Fibroblast of the conjunctiva (primary cell): ENCODE measurements at places on chromosomes 6 and 20.

GRCh38 chr20:17969884-17970409, 1.1 kb downstream of the MGME1 start:
- no peak for DNase-seq

DNA sequence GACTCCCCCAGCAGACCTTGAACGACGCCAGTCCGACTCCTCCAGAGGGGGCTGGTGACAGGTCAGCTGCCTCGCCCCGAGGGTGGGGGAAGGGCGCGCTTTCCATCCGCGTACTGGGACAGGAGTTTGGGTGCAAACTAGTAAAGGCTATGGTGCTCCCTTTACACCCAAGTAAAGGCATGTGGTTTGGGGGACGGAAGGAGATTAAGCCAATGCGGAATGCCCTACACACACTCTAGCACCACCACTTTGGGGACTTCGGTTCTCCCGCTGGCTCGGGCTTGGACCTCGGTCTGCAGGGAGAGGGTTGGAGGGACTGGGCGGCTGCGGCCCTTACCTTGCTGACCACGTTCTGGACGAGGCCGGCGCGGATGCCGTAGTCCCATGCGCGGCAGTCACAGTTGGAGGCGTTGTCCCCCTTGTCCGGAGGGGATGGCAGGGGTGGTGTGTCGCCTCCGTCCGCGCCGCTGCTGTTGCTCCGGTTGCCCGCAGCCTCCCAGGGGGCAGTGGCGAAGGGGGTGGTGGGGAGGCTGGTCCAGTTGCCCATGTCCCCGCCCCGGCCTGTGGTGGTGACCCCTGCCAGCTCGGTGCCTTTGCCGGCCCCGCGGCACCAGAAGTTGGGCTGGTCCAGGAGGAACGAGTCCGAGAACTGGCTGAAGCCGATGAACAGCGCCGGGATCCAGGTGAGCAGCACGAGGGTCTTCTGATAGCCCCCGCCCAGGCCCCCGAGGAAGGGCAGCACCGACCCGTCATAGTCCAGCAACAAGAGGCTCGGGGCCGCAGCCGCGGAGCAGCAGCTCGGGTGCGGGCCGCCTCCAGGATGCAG, 1.1 kb downstream of the SLC22A23 start:
- DNase-seq: no peak

GRCh38 chr6:169968541-169969270, 217.3 kb downstream of the ERMARD start:
- no peak for DNase-seq

DNA sequence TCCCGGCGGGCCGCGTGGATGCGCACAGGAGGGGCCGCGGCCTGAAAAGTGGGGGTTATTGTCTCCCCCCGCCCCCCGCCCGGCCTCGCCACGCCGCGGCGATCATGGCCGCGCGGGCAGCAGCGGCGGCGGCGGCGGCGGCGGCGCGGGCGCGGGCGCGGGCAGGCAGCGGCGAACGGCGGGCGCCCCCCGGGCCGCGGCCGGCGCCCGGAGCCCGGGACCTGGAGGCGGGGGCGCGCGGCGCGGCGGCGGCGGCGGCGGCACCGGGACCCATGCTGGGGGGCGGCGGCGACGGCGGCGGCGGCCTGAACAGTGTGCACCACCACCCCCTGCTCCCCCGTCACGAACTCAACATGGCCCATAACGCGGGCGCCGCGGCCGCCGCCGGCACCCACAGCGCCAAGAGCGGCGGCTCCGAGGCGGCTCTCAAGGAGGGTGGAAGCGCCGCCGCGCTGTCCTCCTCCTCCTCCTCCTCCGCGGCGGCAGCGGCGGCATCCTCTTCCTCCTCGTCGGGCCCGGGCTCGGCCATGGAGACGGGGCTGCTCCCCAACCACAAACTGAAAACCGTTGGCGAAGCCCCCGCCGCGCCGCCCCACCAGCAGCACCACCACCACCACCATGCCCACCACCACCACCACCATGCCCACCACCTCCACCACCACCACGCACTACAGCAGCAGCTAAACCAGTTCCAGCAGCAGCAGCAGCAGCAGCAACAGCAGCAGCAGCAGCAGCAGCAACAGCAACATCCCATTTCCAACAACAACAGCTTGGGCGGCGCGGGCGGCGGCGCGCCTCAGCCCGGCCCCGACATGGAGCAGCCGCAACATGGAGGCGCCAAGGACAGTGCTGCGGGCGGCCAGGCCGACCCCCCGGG, 637 bp downstream of the ARID1B start:
- DNase-seq: no peak

DNA sequence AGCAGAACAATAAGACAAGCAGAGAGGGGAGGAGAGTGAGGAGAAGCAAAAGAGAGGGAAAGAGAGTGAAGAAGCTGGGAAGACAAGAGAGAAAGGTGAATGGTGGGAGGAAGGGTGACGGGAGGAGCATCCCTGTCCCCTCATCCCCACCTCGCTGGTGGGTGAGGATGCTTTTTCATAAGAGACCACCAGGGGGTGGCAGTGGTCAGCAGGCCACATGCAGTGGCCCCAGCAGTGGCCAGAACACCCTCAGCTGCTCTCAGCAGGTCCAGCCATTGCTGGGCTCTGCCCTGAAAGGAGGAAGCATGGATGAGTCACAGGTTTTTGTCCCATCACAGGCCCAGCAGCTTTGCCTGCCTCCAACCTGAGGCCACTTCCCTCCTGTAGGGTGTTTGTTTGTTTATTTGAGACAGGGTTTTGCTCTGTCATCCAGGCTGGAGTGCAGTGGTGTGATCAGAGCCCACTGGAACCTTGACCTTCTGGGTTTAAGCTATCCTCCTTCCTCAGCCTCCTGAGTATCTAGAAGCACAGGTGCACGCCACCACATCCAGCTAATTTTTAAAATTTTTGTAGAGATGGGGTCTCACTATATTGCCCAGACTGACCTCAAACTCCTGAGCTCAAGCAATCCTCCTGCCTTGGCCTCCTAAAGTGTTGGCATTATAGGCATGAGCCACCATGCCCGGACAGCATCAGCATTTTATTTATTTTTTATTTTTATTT, 24.0 kb downstream of the FGD2 start:
- DNase-seq: peak; percentile 78

- DNase-seq: no peak
Observed at GRCh38 chr20:1979106-1979778, 14.6 kb downstream of the PDYN start.

- no peak for DNase-seq
Observed at GRCh38 chr6:130326496-130326895, 39.3 kb upstream of the TMEM200A start.

DNA sequence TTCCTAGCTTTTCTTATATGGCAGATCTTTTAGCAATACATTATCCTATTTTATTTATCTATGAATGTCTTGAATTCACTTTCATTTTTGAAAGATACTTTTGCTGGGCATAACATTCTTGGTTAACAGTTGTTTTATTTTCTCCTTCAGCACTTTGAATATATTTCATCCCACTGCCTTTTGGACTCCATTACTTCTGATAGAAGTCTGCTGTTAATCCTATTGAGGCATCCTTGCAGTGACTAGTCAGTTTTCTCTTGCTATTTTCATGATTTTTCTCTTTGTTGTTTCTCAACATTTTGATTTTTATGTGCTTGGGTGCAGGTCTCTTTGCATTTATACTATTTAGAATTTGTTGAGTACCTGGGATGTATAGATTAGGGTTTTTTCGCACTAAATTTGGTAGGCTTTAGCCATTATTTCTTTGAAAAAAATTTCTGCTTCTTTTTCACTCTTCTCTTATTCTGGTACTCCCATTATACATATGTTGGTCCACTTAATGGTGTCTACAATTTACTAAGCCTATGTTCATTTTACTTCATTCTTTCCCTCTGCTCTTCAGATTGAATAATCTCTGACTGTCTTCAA, 53.2 kb downstream of the PHACTR3 start:
- no peak for DNase-seq

- DNase-seq: no peak
Observed at GRCh38 chr20:51715163-51715855, 52.9 kb downstream of the ATP9A start.

DNA sequence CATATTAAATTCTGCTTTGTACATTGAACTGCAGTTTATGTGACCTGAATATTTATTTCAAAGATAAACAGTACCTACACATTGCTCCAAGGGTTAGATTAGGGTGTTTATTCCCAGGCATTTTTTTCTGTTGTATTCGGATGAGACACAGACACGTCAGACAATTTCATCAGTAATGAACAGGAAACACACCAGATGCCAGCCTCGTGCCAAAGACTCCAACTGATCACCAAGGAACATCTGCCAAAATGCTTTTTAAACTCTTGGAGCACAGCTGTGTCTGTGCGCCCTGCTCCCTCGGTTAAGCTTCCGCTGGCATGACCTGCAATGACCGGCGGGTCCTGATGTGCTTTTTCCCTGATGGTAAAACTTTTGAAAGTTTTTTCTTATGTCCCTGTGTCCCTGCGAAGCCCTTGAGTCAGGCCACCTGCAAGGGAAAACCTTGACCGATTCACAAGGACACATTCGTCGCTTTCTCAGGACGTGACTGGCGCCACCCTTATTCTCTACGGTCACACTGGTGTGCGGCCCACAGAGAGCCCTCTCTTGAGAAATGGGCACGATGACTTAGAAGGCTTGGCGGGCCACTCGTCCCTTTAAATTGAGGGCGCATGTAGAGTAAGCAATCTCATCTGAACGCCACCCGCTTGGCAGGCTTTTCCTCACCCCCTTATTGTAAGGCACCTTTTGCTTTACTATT, 173.9 kb downstream of the QKI start:
- DNase-seq: peak; percentile 20

GRCh38 chr20:61767761-61768494, 297.8 kb downstream of the TAF4 start:
- no peak for DNase-seq

DNA sequence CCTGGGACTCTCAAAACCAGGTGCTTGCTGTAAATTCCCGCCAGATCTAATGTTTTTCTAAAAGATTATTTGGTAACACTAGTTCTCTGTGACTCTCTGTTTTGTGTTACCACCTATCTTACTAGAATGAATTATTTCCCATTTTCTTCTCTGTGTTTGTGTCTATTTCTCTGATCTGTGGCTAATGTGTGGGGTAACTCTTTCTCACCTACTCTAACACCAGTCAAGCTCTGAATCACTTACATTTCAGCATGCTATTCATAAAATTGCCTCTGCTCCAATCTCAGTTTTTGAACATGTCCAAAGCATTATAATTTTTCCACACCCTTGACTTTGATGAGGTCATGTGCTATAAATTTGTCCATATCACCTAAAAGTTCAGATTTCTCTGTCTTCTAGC, 23.2 kb upstream of the COL19A1 start:
- no peak for DNase-seq

- no peak for DNase-seq
Observed at GRCh38 chr6:16367571-16367970, 129.2 kb downstream of the GMPR start.

- DNase-seq: no peak
Observed at GRCh38 chr6:27565839-27566779, 93.2 kb upstream of the ZNF184 start.

- no peak for DNase-seq
Observed at GRCh38 chr6:108687921-108688320, 127.2 kb downstream of the FOXO3 start.

GRCh38 chr6:43687079-43687436, 533 bp downstream of the MRPS18A start:
- DNase-seq: no peak

- no peak for DNase-seq
Observed at GRCh38 chr6:73058736-73059135, 166.6 kb downstream of the KHDC1L start.

DNA sequence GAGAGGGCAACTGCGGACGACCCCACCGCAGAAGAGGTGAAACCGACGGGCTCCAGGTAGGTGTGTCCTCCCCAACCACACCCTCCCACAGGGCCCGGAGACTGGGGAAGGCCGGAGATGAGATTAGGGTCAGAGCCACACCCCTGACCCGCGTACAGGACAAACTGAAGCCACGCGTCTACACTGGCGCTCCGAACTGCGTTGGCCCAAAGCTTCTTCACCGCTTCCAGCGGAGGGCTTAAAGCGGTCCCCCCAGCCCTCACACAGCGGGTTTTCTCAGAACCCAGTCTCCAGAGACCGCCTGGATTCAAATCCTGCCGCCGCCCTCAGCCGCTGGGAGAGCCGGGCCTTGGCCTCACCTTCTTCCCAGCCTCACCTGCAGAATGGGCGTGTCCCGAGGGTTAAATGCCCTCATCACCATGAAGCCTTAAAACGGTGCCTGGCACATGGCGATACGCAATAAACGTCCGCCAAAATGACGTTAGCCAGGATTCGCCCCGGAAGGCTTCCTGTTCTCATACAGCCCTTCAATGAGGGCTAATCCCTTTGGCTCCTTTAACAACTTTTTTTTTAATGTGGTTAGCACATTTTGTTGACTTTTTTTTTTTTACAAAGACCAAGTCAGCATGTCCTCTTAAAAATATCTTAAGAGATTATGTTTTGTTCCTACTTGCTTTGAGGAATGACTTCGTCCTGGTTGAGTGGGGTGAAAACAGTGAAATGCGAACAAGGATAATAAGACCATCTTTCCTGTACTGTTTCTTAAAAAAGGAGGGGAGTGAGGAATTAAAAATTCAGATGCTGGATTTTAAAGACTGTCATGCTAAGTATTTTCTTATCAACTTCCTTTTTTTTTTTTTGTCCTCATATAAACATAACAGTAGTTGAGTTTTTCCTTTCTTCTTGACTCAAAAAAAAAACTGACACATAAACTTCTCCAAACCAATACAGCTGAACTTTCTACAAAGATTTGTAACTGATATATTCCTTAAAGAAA, 15.1 kb upstream of the ZNF217 start:
- no peak for DNase-seq

- no peak for DNase-seq
Observed at GRCh38 chr6:167401525-167402194, 76.8 kb downstream of the TTLL2 start.

GRCh38 chr20:25586877-25587276, 1.5 kb upstream of the NINL start:
- DNase-seq: no peak

GRCh38 chr20:45828589-45828988, 1.5 kb upstream of the TNNC2 start:
- no peak for DNase-seq

DNA sequence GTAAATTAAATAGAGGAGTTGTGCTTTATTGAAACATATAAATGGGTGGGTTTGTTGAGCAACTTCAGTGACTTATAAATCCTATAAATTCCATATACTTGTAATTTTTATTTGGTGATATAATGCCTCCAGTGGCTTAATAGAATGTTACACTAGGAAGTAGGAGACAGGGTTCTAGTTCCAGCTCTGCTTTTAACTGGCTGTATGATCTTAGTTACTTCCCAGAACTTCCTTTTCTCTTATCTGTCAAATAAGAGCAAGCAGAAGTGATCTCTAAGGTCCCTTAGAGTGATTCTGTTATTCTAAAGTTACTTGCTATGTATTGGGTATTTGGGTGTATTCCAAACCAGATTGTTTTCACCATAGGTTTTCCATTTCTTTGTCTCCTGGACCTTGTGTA, 10.2 kb downstream of the ZSCAN23 start:
- no peak for DNase-seq
